ENCODE measurements at places on chromosomes 7 and 10. TPM values are rescaled to one million over a fixed set of nuclear protein-coding genes. Genes with fewer than 3 reads are reported as not detected.
A peak's percentile ranks its signal among the peaks of the same experiment; 100 is the strongest.

- DNase-seq = peak; percentile 48
These were observed 2.2 kb upstream of the GRIFIN start for GRCh38 chr7:2478399-2478785.

DNA sequence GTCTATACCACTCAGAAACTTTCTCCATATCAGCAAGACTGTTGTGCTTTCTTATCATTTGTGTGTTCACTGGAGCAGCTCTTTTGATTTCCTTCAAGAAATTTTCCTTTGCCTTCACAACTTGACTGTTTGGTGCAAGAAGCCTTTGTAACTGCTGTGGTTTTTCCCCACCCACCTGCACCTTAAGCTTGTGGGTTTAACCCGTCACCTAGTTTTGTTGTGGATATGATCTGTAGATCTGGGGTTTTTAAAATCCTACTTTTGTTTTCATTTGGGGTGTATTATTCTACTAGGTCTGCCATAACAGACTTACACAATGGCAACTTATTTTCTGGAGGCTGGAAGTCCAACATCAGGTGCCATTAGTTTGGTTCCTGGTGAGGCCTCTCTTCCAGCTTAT is 30.5 kb upstream of the CHST3 start:
- DNase-seq = no peak

GRCh38 chr10:107230887-107231286 is 66.4 kb upstream of the SORCS1 start:
- DNase-seq = no peak

GRCh38 chr10:83764666-83765065 is 374.6 kb upstream of the GHITM start:
- DNase-seq = peak; percentile 98

GRCh38 chr10:82068501-82068900 is 193.5 kb downstream of the NRG3 start:
- no peak for DNase-seq

GRCh38 chr7:45923290-45923689 is 2.2 kb upstream of the IGFBP3 start:
- peak; percentile 46 for DNase-seq

- no peak for DNase-seq
These were observed 3.3 kb upstream of the CUEDC2 start for GRCh38 chr10:102435529-102436233.

GRCh38 chr10:99595236-99595635 is 25.0 kb downstream of the SLC25A28 start:
- no peak for DNase-seq

GRCh38 chr7:54796853-54797252 is 37.8 kb upstream of the SEC61G start:
- no peak for DNase-seq

- DNase-seq = no peak
These were observed 9.9 kb downstream of the ZNF511 start for GRCh38 chr10:133318494-133319127.

DNA sequence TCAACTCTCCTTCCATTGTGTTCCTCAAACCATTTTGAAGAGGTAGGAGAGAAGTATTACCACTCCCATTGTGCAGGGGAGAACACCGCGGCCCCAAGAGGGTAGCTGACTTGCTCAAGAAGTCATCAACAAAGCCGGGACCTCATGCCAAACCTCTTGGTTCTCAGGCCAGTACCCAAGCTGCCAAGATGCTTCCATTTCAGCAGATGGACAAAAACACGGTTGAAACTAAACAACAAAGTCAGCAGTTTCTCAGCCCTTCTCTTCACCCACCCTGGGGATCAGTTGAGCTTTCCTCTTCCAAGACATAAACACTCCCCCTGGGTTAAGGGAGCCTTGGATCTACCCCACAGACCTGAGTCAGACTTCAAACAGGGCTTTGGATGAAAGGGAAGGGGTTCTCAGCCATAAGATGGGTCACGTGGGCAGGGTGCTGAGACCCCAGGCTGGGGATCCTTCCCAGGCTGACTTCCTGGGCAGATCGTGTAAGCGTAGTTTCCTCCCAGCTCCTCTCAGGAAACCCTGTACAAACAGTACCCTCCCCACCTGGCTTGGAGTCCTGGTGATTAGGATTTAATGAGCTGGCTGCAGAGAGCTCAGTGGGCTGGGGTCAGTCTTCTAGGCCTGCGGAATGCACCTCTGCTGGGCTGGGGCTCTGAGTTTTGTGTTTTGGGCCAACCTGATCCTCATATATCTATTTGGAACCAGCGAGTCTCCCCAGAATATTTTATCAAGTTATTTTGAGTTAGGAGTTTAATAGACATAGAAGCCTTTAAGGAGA is 27.3 kb downstream of the EMX2 start:
- no peak for DNase-seq

- no peak for DNase-seq
These were observed 56.4 kb downstream of the HIPK2 start for GRCh38 chr7:139721417-139721816.

Gene CLRN3
- not detected for total RNA-seq

Gene PTPRE
- 15.8 TPM for total RNA-seq

Gene LIPJ
- not detected for total RNA-seq

Gene ELOVL3
- total RNA-seq = 0.62 TPM

Gene ZNF425
- 7.1 TPM for total RNA-seq

Gene WDFY4
- 0.25 TPM for total RNA-seq
